Inflammatory macrophage (primary cell): ENCODE measurements at places on chromosomes 11 and 22.

DNA sequence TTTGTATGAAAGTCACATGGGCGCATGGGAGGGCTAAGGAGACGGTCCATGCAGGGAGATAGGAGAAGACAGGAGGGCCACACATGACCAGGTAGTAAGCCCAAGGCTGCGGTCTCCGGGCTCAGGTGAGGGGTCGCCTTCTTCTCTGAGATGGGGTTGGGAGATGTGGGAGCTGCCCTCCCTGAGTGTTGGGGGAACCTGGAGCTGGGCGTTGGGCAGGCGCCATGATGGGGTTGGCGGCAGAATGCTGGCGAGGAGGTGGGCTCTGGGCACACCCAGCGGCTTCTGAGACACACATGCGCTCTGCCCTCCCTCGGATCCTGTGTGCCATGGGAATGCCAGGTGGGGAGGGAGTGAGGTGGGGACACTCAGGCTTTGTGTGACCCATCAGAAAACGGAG, 254.8 kb downstream of the TBC1D22A start:
- DNase-seq: no peak

DNA sequence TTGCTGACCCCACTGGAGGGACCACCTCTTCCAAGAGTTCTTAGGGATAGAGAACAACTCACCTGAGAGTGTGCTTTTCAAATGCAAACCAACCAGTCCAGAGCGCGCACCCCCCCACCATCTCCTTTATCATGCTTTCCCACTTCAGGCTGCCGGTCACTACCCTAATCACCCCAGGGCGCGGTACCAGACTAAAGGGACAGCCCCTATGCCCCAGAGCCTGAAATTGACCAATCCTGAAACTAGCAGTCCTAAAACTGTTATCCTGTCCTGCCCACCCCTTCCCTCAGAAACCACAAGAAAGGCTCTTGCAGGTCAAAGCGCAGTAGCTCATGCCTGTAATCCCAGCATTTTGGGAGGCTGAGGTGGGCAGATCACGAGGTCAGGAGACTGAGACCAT, 37.0 kb downstream of the NEAT1 start:
- DNase-seq: no peak

DNA sequence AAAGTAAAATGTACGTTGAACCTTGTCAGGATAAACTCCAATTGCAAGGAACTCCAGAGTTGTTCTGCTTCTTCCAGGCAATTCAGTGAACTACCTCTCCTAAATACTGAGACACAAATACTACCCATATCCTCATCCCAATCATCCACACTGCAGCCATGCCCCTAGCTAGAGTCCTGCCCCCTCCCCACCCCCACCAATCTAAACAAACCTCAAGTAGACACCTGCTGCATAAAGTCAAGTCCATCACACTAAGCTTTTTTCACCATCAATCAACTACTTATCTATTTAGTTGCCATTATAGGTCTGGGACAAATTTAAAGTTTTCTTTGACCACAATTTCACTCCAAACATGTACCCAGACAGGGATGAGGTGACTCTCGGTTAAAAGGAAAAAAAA, 93.2 kb upstream of the APOA1 start:
- no peak for DNase-seq

DNA sequence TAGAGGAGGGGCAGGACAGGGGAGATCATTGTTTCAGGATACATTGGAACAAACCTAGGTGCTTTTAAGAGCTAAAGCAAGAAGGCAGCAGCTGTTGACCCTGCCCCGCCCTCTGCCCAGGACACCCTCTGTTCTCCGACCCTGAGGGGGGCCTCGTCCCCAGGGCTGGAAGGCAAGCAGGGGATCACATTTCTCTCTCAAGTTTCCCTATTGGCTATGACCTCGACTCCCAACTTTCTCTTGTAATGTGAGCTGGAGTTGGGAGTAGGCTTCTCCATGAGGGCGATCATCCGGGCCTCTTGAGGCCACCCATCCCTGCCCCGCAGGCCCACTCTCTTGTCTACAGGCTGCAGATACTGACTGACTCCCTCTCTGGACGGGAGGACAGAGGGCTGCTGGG, 37.7 kb downstream of the DSCAML1 start:
- no peak for DNase-seq
